ENCODE measurements at places on chromosomes 6 and 20.

DNA sequence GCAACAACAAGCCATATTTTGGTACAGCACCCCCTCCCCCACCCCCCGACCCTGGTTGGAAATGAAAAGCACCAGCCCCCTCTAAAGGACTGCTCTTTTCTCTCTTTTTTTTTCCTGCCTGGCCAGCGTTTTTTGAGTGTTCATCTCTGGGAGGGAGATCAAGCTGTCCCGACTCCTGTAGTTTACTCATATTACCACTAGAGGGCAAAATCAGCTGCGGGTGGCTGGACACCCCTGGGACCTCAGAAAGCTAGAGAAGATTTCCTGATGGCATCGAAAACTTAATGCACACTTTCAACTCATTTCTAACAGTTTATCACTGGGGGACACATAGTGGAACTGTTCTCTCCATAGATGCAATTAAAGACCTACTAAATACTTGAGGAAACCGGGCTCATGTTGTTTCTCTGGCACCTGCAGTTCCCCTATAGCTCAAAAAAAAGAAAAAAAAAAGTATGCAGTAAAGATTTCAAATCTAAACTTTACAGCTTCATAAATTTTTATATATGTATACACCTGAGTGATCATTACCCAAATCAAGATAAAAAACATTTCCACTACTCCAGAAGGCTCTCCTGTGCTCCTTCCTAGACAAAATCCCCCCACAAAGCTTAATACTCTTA, 24.4 kb downstream of the CNBD2 start:
- DNase-seq, result peak; percentile 61

DNA sequence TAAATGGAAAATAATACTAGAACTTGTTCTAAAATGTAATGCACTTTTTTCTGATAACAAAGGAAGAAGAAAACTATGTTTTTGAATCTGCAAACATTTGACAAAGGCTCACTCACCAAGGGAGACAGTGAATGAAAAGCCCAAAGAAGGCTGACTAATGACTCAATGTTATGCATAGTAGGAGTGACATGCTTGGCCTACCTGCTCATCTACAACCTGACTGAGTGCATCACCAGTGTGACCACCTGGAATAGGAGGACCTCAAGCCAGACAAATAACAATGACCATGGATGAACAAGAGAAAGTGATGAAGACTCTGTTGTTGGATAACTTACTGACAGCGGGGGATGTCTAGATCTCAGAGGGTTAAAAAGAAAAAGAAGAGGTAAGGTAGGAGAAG, 157.2 kb downstream of the SIM1 start:
- no peak for DNase-seq

DNA sequence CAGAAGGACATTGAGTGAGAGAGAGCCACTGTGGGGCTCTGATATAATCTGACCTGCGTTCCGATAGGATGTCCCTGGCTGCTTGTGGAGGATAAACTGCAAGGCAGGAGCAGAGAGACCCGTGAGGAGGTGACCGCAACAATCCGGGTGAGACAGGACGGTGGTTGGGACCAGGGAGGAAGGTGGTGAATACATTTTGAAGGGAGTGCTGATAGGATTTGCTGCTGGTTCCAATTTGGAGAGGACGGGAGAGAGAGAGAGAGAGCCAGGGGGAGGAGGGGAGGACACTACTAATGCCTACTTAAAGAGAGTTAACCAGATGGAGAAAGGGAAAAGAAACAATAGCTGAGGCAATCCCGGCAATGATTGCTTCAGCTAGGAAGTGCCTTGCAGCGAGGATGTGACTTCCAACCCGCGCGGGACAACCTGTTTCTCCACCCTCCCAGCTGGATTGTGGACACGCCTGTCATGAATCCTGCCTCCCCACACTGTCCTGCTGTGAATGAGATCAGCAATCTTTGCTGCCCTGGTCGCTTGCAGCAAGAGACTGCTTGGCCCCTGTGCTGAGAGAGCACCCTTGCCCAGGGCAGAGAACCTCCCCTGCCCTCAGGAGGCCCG, 199.0 kb upstream of the KCNG1 start:
- peak; percentile 88 for DNase-seq

- no peak for DNase-seq
Measured at GRCh38 chr6:28945349-28945748, 21.6 kb upstream of the TRIM27 start.

DNA sequence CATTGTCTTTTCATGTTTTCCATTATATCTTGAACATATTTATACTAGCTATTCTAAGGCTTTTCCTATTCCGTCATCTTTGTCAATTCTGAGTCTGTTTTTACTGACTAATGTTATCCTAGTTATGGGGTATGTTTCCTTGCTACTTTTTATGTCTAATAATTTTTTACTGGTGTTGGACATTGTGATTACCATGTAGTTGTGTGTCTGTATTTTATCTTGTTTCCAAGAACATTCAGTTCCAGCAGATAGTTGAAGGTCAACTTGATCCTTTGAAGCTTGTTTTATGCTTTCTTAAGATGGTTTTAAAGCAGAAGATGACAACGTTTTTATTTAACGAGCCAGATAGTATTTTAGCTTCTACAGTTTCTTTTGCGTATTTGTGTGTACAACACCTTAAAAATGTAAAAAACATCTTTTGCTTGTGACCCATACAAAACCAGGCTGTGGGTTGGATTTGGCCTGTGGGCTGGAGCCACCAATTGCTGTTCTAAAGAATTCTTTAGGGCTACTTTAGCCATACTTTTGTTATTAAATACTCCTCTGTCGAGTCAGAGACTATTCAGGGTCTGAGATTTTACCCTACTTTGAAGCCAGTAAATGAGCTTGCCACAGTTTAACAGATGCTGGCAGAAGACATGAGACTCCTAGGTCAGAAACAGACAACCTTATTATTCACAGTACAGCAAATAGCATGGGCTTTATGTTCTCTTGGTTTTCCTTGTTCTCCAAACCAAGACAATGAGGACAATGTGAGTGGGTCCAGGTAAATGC, 38.7 kb upstream of the REV3L start:
- DNase-seq, result no peak
